ENCODE measurements at places on chromosomes 5 and 9. TPM values are rescaled to one million over a fixed set of nuclear protein-coding genes. Genes with fewer than 3 reads are reported as not detected.

Gene SLC45A2
- not detected for polyA plus RNA-seq

Gene IGIP
- polyA plus RNA-seq, result 0.51 TPM

Gene KCNV2
- polyA plus RNA-seq, result 0.49 TPM

Gene RNF183
- polyA plus RNA-seq, result 0.49 TPM

Gene ROR2
- 21.5 TPM for polyA plus RNA-seq
